ENCODE measurements at places on chromosomes 2 and 18. TPM values are rescaled to one million over a fixed set of nuclear protein-coding genes. Genes with fewer than 3 reads are reported as not detected.

DNA sequence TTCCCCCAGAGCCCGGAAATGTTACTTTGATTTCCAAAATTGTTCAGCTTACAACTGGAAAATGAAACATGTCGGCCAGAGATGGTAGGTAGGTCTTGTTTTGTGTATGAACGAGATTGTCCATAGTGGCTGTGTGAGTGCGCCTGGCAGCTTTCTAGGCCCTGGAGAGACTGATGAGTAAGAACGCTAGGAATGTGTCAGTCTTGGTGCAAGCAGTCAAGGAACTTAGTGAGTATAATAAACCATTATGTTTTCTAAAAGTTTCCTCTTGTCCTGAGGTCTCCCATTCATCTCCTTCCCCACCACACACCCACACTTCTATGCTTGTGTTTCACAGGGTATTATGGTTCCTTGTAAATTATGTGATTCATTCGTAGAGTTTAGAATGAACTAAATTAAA is 234.2 kb downstream of the CDH2 start:
- DNase-seq: no peak

DNA sequence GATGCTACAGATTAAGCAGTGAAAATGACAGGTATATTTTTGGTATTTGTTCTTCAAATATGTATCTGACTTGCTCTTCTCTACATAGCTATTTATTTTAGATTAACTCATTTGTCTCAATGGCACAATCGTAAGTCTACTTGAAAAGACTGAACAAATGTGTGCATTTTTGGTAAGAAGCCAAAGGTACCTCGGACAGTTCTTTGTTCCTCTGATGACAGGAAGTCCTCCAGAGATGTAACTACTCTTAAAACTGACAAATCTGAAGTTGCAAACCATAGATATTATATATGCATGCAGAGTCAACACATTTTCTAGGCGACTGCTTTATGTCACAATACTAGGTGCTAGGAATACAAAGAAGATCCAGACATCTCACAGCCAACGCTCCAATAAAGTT is 36.7 kb downstream of the NDUFAF7 start:
- no peak for DNase-seq

DNA sequence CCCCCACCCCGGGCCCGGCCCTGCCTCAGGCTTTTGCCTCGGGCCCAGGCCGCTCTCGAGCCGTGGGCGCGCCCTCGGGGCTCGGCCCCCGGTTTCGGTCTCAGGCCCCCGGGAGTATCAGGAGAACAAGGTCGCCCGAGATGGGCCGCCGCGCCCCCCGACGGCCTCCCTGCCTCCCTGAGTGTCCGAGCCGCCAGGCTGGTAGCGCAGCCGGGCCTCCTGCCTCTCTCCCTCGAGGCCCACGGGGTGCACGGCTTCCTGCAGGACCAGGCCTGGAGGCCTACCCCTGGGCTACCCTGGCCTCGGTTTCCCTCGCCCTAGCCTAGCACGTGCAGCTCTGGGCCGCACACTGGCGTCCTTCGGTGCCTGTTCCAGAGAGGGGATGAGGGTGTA is 8.4 kb downstream of the GBX2 start:
- DNase-seq: no peak

GRCh38 chr2:174836995-174837390 is 72.7 kb upstream of the CHRNA1 start:
- no peak for DNase-seq

DNA sequence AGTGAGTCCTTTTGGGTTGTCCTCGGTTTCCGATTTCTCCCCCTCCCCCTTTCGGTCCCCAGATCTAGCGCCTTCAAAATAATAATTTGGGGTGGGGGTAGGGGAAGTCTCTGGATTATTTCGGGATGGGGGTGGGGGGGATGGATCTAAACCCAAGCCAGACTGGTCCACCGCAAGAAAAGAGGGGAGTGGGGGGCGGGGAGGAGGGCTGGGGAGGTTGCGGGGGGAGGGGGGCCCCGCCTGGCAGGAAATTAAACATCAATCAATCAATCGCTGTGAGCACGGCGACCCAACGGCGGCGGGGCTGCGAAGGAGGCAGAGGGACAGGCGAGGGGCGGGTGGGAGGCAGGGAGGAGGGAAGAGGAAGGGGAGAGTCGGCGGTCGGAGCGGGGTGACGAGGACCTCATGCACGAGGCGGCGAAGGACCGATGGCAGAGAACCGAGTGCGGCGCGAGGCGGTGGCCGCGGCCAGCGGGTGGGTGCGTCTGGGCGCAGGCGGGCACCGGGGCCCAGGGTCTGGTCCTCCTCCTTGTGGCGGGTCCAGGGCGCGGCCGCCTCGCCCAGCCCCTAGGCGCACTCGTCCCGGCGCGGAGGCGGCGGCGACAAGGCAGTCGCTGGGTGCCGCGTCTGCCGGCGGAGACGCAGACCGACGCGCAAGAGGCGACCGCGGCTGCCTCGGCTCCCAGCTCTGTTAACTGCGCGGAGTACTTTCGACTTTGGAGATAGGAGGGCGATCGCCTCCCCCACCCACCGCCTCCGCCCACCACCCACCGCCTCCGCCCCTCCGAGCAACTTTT is 468 bp upstream of the SATB2 start:
- no peak for DNase-seq

- no peak for DNase-seq
Measured at GRCh38 chr2:197158591-197159550, 151.7 kb downstream of the ANKRD44 start.

DNA sequence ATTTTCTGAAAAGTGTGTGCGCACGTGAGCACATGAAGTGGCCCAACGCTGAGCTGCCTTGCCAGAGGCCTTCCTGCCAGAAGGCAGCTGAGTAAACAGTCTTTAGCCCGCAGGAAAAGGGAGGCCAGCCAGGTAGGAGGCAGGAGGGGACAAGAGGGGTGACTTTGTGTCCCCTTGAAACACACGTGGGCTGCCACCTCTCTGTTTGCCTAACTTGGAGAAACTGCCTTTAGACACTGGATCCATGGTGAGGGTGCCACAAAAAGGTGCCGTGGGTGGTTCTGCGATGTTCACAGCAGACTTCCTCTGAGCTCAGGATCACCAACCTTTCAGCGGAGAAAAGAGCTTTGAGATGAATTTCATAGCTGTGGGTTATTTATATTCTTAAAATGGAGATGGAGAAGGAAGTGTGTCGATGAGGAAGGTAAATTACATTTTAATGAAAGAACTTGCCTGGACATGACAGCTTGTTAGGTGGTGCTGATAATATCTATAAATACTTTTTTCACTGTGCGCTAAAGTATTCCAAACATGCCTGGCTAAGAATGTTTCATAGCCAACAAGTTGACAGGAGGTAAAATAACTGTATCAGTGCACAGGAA is 36.6 kb upstream of the ASB1 start:
- DNase-seq: no peak

GRCh38 chr2:21245565-21245964 is 121.8 kb downstream of the TDRD15 start:
- DNase-seq: no peak

GRCh38 chr2:238327751-238328150 is 7.4 kb downstream of the TRAF3IP1 start:
- DNase-seq: no peak

- no peak for DNase-seq
Measured at GRCh38 chr18:63183378-63183777, 136.2 kb downstream of the BCL2 start.

- peak; percentile 40 for DNase-seq
Measured at GRCh38 chr2:69165091-69165880, 152.3 kb downstream of the ANTXR1 start.

GRCh38 chr2:127065299-127065939 is 41.5 kb downstream of the BIN1 start:
- DNase-seq: no peak

DNA sequence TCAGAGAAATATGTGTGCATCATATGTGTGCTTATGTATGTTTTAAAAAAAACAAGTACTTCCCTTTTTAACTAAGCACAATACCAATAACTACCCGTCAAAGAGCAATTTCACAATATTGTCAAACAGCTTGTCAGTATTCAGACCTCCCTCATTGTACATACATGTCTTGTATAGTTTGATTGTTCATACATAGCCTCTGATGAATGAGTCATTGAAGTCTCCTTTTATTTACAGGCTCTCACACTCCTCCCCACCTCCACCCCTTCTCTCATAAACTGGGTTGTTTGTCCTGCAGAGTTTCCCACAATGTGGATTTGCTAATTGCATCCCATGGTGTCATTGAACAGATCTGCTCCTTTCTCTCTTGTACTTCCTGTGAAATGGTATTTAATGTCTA is 132.8 kb upstream of the L3MBTL4 start:
- no peak for DNase-seq

GRCh38 chr2:151267537-151267936 is 5.9 kb upstream of the RBM43 start:
- no peak for DNase-seq

- no peak for DNase-seq
Measured at GRCh38 chr2:100376836-100377235, 40.6 kb downstream of the CHST10 start.

DNA sequence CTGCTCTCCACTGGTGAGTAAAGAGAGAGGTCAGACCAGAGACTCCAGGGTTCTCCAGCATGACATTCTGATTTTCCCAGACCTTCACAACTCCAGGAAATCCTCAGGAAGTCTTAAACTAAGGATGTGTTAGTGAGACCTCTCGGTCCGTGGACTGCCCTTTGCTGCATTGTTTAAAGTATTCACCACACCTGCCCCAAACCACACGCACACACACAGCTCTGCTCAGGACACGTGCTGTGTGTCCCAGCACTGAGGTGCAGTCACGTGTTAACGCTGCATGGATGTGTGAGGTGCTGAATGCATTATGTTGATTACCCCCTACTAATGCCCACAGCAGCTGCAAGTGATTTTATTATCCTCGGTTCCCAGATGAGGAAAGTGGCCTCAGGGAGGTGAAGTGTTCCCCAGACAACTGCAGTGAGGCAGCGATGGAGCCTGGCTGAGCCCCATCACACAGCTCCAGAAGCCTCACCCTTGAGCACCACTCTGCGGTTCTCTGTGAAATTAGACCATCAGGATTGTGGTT is 68.4 kb downstream of the TRAPPC12 start:
- DNase-seq: no peak

GRCh38 chr2:603869-604268 is 73.3 kb downstream of the TMEM18 start:
- peak; percentile 84 for DNase-seq

DNA sequence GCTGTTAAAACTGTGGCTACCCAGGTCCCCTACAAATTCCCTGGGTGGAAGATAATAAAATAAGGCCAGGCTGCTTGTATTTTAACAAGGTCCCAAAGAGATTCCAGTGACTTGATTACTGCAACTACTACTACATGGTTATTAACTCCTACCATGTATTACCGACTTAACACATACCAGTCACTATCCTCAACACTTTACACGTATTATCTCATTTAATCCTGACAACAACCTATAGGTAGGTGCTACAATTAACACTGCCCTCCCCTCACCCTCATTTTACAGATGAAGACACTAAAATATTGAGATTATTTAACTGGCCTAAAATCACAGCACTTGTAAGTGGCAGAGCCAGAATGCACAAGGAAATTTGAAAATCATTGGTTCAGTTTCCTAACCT is 5.4 kb downstream of the CLASP1 start:
- DNase-seq: no peak

- DNase-seq: no peak
Measured at GRCh38 chr2:150468350-150468960, 19.0 kb downstream of the RND3 start.

GRCh38 chr18:9516437-9517064 is 41.2 kb downstream of the RALBP1 start:
- peak; percentile 67 for DNase-seq

DNA sequence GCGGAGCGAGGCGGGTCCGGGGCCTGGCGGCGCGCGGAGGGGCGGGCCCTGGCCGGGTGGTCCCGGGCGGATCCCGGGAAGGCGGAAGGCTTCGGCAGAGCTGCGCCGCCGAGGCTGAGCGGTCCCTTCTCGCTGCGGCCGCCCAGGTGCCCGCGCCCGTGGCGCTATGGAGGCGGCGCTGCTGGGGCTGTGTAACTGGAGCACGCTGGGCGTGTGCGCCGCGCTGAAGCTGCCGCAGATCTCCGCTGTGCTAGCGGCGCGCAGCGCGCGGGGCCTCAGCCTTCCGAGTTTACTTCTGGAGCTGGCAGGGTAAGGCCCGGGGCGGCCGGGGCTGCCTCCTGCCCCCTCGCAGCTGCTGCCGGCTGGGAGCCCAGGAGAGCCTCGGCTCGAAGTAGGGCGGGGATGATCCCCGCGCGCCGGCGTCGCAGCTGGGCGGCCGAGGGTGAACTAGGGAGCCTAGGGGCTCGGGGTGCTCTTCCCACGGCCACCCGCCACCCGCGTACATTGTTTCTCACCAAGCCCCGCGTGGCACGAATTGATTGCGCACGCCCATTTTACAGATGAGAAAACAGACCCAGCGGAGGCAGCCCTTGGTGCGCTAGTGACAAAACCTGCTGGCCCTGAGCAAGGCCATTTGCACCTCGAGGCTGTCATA is at the start of gene SLC66A3:
SLC66A3 (plus strand) TSS at position 87 of the 655 bp plus-strand sequence; CDS start at position 167, 80 bp downstream.
- no peak for DNase-seq

DNA sequence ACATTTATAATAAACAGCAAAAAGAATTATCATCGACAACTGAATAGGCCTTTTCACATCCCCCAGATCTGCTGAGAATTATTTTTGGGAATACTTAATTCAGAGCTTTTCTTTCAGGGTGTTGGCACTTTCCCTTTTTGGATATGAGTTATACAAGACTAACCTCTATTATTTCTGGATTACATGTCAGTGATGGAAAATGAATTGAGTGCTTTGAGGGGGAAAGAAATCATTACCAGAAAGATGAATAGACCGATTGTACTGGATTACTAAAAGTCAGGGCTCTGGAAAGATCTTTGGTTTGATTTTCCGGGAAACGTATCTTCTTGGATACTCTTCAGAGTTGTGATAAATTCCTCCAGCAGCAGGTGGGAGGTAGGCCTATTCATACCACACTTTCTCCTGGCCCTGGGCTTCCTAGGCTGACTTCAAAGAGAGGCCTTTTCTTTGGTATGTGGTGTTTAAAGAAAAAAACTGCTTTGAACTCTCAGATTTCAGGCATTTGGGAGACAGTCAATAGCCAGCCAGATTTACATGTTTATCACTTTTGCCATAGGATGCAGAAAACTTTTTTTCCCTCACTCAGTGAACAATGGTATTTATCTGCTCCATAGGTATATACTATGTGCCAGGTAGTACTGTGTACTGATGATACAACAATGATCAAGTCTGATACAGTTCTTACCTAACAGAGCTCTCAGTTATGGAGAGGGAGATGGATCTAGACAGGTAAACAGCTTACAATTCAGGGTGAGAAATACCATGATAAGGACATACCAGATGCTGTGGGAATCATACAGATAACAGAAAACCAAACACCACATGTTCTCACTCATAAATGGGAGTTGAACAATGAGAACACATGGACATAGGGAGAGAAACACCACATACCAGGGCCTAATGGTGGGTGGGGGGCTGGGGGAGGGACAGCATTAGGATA is 63.3 kb upstream of the ACTR3 start:
- no peak for DNase-seq

- DNase-seq: peak; percentile 67
Measured at GRCh38 chr2:2234398-2235195, 96.5 kb downstream of the MYT1L start.

- no peak for DNase-seq
Measured at GRCh38 chr2:121187982-121188411, 97.0 kb downstream of the TFCP2L1 start.

The SIX2 gene
- not detected for total RNA-seq

The TGIF1 gene
- 279 TPM for total RNA-seq

The KCNG2 gene
- total RNA-seq: 3.8 TPM

The UCN gene
- not detected for total RNA-seq

The CBLN2 gene
- 1.8 TPM for total RNA-seq

The PCARE gene
- not detected for total RNA-seq

The ARHGAP28 gene
- 0.61 TPM for total RNA-seq

The DPYSL5 gene
- total RNA-seq: 4.8 TPM

The EPB41L3 gene
- total RNA-seq: not detected

All from G401 (cell line).